CD4-positive, alpha-beta T cell treated with Interleukin-21 for 1 hour (primary cell): ENCODE measurements at places on chromosomes 5 and 9.

GRCh38 chr9:94157050-94157801 lies 73.0 kb downstream of the PTPDC1 start:
- no peak for DNase-seq

GRCh38 chr9:73210886-73211666 lies 59.4 kb downstream of the ANXA1 start:
- no peak for DNase-seq

- DNase-seq, result no peak
These were observed 22.7 kb upstream of the UBLCP1 start for GRCh38 chr5:159240301-159240870.

DNA sequence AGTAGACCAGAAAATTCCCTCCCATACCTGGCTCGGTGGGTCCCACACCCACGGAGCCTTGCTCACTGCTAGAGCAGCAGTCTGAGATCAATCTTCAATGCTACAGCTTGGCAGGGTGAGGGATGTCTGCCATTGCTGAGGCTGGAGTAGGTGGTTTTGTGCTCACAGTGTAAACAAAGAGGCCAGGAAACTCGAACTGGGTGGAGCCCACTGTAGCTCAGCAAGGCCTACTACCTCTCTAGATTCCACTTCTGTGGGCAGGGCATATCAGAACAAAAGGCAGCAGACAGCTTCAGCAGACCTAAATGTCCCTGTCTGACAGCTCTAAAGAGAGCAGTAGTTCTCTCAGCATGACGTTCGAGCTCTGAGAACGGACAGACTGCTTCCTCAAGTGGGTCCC lies 5.6 kb upstream of the GZMA start:
- peak; percentile 49 for DNase-seq

DNA sequence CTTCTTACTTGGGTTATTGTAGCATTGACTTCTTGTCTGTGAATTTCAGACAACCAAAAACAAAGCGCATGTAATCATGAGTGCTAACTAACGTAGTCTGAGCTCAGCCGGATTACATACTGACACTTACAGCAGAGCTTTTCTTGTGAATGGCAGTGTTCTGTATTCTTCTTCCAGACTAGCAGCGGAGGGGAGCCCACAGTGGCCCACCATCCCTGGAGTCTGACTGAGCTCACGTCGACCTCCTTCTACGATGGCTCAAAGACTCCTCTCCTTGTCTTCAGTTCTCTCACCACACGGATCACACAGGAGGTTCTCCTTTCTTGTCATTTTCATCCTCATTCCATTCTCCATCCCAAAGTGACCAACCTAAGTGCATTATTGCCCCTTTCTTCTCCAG lies 211.4 kb downstream of the CHSY3 start:
- DNase-seq, result no peak

- DNase-seq, result no peak
These were observed 12.5 kb downstream of the NPM1 start for GRCh38 chr5:171400169-171400568.

GRCh38 chr5:65261499-65261898 lies 220.2 kb downstream of the ADAMTS6 start:
- DNase-seq, result no peak

DNA sequence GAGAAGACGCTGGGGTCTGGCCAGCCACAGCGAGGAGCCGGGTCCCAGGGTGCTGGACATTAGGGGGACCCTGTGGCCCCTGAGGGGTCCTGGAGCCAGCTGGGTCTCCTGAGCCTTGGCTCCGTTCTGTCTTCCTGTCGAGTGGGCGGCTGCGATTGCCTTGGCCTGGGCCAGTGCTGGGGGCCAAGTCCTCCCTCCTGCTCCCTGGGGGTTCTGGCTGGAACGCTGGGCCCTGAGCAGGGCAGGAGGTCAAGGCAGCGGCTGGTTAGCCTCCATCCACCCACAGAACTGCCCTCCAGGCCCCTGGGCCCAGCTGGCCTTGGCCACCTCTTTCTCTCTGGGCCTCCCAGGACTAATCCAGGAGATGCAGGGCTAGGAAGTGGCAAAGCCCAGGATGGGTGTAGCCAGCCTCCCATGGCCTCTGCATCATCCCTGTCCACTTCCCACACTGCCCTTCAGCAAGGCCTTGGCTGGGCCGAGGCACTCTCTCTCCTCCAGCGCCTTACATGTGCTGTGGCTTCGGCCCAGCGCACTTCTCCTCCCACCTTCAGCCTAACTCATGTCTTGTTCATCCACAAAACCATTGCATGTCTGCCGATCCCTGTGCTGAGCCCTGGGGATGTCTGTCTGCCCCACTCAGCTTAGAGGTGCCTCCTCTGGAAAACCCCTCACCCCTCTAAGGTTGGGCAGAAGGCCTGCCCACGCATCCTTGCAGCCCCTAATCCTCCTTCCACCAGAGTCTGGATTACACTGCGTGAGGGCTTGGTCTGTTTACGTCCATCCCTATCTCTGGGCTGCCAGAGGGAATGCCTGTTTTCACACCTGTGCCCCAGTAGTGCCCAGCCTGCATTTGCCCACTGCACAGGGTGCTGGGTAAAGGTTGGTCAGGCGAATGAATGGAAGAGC lies 5.0 kb downstream of the LAMC3 start:
- DNase-seq, result no peak

GRCh38 chr9:121451586-121451985 lies 48.1 kb downstream of the GGTA1 start:
- no peak for DNase-seq

- peak; percentile 77 for DNase-seq
These were observed 11.9 kb downstream of the GLIPR2 start for GRCh38 chr9:36148311-36149051.

DNA sequence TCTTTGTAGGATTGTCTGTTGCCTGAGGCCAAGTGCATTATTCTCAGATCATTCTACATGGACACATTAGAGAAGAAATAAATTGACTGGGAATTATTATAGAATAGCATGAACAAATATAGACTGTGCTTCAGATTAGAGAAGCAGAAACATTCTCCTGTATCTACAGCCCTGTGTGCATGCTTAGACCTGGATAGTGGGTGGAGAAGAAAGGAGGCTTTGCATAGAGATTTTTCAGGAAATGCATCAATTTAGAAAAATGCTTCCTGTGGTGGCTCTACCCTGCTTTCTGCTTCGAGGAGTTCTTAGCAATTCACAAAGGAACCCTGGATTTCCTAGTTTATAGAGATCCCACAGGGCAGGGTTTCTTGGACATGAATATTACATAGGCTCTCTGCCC lies 66.7 kb downstream of the IRX1 start:
- no peak for DNase-seq

DNA sequence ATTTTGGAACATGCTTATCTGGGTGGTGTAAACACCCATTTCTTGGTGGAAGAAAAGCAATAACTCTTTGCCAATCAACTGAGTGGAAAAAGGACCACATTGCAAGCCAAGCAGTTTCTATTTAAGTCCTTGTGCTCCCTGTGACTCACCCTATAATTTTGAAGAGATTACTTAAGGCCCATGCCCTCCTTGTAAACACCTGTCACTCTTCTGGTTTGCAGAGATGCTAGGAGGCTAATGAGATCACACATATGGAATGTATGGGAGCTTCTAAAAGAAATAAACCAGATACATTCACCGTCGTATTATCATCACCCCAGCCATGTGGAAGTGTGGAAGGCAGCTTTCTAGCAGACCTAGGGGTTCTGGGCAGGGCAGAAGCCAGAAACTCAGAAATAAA lies 337.1 kb downstream of the GADD45G start:
- DNase-seq, result no peak

- no peak for DNase-seq
These were observed 173.3 kb upstream of the GAS1 start for GRCh38 chr9:87120610-87121009.

DNA sequence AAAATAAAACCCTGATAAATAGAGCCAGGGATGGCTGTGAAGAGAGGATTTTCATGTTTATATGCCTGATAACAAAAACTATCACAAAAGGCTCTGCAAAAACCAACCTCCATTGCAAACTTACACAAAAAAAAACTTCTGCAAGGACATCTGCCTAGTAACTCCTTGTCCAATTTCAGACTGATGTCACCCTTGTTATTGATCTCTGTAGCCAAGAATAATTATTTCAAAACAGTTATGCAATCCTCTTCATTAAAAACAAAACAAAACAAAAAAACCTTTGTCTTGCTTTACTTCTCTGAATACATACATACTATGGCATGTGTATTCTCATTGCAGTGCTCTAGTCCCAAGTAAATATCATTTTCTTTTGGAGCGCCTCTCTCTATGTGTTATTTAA lies 49.7 kb downstream of the PHAX start:
- DNase-seq, result no peak

GRCh38 chr5:150075233-150075632 lies 11.1 kb downstream of the CSF1R start:
- DNase-seq, result no peak

GRCh38 chr9:2962471-2963172 lies 118.7 kb upstream of the PUM3 start:
- DNase-seq, result no peak

- DNase-seq, result no peak
These were observed 13.6 kb downstream of the GLRA1 start for GRCh38 chr5:151911011-151911410.

- DNase-seq, result peak; percentile 37
These were observed 44.3 kb upstream of the BICD2 start for GRCh38 chr9:92808726-92809451.

DNA sequence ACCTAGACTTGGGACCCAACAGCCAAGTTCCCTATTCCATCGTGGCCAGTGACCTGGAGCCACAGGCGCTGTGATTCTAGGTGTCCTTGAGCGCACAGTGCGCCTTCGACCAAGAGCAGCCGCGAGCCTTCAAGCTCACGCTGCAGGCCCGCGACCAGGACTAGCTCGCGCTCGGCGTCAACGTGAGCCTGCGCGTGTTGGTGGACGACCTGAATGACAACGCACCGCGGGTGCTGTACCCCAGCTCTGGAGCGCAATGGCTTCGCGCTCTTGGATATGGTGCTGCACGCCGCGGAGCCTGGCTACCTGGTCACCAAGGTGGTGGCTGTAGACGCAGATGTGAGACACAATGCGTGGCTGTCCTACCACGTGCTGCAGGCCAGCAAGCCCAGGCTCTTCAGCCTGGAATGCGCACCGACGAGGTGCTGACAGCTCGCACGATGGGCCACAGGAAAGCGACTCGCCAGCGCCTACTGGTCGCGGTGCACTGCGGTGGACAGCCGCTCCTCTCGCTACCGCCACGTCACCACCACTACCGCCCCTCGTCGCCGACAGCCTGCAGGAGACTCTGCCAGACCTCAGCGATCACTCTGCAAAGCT lies 11.4 kb downstream of the PCDHGA12 start:
- DNase-seq, result no peak

GRCh38 chr9:135440620-135441019 lies 39.0 kb upstream of the PPP1R26 start:
- no peak for DNase-seq

- DNase-seq, result no peak
These were observed 32.4 kb upstream of the CAST start for GRCh38 chr5:96629774-96630173.

- DNase-seq, result no peak
These were observed 336.1 kb downstream of the GLIS3 start for GRCh38 chr9:3963643-3964369.
